Esophagus muscularis mucosa (tissue), 4 donors: ENCODE measurements at places on chromosomes 2 and 18. TPM values are rescaled to one million over a fixed set of nuclear protein-coding genes. Genes with fewer than 3 reads are reported as not detected.

- no peak for DNase-seq
These were observed 100.8 kb downstream of the RTN4 start for GRCh38 chr2:54949431-54949830.

GRCh38 chr18:8373486-8373885 is 235.8 kb upstream of the RAB12 start:
- DNase-seq = no peak

DNA sequence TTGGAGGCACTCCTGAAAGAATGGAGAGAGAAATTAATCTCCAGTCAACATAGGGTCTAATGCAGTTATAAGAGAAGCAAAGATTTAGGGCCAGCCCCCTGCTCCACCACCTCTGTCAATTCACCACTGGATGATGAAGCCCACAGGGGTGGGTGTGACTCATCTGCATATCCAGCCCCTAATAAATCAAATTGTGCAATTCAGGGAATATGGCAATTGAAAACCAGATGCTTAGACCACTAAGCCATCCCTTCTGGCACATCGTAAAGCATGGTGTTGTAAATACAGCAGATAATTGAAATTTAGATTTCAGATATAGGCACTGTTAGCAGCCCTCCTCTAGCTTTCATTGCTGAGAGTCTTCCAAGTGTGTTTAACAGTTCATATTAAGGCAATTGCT is 541.4 kb downstream of the PARD3B start:
- no peak for DNase-seq

DNA sequence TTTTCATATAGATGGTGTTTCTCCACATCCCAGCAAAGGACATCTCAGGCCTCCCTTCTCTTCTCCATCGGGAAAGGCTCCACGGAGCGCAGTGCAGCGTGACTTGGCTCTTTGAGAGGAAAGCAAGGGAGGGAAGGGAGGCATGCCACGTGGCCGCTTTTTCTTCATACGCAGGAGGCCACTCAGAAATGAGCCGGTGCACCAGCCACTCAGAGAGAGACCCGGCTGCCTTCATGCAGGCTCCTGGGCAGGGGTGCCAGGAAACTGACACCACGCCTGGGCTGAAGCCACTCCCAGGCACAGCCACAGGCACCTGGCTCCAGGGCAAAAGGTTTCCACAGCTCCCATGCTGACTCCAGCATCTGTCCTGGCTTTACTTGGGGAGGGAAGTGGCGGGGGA is 11.1 kb upstream of the LOXHD1 start:
- DNase-seq = no peak

GRCh38 chr2:239008677-239009588 is 161.0 kb downstream of the TWIST2 start:
- no peak for DNase-seq

DNA sequence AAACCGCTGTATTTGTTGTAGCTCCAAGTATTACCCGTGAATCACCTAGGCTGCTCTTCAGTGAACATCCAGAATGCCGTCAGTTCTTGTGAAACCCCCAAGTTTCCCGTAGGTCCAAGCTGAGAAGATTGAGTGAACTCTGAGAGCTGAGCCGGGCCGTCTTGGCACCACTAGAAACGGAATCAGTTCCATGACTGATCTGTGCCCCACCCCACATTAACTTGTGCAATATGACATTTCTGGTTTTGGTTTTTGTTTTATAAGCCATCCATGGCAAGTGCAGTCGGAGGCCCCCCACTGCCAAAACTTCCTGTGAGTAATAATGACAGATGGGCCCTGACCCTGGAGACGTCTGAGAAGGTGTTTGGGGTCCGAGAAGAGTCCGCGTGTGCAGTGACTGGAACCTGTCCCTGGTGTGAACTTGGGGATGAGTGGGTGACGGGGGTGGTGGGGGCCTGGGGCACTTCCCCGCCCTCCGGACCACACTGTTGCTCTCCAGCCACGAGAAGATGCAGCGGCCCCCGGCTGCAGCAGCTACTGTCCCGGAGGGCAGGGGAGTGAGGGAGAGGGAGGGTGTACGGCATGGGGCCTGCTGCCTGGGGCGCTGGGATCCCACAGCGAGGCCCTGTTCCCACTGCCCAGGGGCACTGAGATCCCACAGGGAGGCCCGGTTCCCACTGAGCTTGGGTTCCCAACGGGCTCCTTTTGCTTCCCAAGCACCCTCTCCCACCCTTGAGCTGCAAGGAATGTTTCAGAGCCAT is 26.5 kb downstream of the NFATC1 start:
- no peak for DNase-seq

GRCh38 chr2:167572883-167573619 is 674.3 kb downstream of the STK39 start:
- DNase-seq = no peak

NAT8 gene
- not detected for total RNA-seq

SCG2 gene
- 2.1 TPM for total RNA-seq

FARSB gene
- total RNA-seq = 11.9 TPM

ANKRD29 gene
- total RNA-seq = 12.3 TPM

MCEE gene
- total RNA-seq = 9.0 TPM
